Right cardiac atrium (tissue), 5 donors: ENCODE measurements at places on chromosomes 2 and 18. TPM values are rescaled to one million over a fixed set of nuclear protein-coding genes. Genes with fewer than 3 reads are reported as not detected.

DSC2 gene
- 6.6 TPM for polyA plus RNA-seq

HSPE1 gene
- 253 TPM for polyA plus RNA-seq

DNA sequence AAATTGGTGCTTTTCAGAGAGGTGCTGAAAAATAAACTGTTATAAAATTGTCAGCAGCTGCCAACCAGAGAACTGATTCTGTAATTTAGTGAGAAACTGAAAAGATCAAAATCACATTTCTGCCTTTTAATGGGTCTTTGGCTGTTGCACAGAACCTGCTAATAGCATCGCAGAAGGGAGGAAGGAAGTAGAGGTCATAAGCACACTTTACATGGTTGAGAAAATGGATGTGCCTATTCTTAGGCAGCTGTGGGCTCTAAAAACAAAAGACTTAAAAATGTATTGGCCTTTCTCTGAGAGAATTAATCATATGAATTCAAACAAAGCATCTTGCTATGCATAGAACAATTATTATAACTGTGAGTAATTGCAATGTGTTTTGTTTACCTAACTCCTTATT lies 1186.9 kb downstream of the DSC3 start:
- no peak for DNase-seq

- DNase-seq = no peak
Measured at GRCh38 chr18:3037423-3037915, 24.5 kb upstream of the LPIN2 start.

GRCh38 chr2:190413421-190413820 lies 5.3 kb downstream of the MFSD6 start:
- DNase-seq = no peak

- DNase-seq = no peak
Measured at GRCh38 chr2:111984213-111984604, 70.9 kb upstream of the TMEM87B start.

- DNase-seq = peak; percentile 11
Measured at GRCh38 chr18:21330122-21330701, 88.2 kb downstream of the GREB1L start.

GRCh38 chr2:126793885-126794613 lies 104.6 kb upstream of the TEX51 start:
- no peak for DNase-seq

DNA sequence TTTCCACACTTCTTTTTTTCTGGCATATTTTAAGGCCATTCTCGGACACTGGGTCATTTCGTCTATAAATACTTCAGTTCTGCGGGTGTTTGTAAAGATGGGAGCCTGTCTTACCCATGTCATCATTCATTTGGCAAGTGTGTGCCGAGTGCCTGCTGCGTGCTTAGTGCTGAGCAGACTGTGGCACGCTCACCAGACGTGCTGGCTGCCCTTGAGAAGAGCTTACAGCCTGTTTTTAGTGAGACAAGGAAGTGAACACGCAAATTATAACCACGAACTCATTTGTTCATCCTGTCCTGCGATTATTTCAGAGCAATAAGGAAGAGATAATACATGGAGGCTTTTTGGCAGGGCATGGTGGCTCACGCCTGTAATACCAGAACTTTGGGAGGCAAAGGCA lies 10.4 kb upstream of the STON1 start:
- no peak for DNase-seq
